ENCODE measurements at places on chromosomes 12 and 14.

- no peak for DNase-seq
Observed at GRCh38 chr14:24463017-24463883, 20.7 kb upstream of the SDR39U1 start.

DNA sequence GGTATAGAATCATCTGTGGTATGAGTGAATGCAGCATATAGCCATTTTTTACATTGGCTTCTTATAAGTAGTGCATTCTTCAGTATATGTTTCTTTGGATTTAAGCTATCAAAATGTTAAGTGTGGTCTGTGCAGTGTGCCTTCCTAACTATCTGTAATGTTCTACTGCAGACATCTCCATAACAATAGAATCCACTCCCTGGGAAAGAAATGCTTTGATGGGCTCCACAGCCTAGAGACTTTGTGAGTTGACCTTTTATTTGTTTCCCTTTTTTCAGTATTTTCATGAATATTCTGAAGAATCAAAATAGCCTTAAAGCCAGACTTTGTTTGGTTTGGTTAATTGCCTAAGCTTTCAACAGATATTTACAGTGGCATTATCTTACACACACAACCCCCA is 107.2 kb downstream of the ZFC3H1 start:
- no peak for DNase-seq

- DNase-seq: no peak
Observed at GRCh38 chr12:62860501-62861411, 74.2 kb downstream of the PPM1H start.

GRCh38 chr12:66624806-66625205 is 54.1 kb downstream of the GRIP1 start:
- peak; percentile 12 for DNase-seq

DNA sequence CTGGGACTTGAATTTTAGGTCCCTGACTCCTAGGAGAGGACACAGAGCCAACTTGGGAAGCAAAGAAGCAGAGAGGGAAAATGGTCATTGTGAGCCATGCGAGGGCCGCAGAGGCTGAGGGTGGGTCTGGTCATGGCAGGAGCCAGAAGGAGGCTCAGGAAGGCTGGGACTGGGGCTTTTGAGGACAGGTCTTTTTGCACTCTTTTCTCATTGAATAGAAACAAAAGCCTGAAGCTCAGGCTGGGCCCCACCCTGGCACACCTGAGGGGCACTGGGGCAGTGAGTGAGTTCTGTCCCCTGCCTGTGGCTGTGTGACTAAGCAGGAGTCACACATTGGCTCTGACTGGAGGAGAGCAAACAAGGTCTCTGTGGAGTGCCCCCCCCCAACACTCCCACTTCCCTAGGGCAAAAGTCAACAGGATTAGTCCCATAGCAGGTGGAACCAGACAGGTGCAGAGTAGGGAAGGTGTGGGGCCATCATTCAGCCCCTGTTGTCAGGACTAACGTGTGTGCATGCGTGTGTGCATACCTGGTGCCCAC is 2.8 kb downstream of the KRT7 start:
- peak; percentile 10 for DNase-seq

DNA sequence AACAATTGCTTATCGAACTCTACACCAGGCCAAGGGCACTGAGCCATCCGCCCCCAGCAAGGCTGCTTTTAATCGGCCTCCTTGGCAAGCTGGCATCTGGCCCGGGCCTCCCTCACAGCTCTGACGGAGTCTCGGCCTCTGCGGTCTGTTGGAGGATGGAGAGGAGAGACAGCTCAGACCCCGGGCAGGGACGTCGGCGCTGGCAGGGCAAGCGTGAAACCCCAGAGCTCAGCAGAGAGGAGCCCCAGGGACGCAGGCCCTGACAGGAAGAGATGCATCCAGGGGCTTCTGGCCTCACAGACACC is 17.5 kb downstream of the CAMKK2 start:
- DNase-seq: no peak

DNA sequence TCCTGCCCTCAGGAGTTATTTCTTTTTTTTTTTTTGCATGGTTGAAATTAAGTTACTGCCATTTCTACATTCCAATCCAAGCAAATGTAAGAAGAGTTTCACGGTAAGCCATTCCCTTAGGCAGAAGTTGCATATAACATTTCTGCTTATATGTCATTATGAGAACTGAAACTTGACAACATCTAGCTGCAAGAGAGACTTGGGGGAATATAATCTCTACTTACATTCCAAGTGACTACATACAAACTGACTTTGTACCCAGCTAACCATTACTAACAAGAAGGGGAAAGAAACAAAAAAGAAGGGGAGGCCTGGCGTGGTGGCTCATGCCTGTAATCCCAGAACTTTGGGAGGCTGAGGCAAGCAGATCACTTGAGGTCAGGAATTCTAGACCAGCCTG is 7.3 kb upstream of the RESF1 start:
- no peak for DNase-seq

DNA sequence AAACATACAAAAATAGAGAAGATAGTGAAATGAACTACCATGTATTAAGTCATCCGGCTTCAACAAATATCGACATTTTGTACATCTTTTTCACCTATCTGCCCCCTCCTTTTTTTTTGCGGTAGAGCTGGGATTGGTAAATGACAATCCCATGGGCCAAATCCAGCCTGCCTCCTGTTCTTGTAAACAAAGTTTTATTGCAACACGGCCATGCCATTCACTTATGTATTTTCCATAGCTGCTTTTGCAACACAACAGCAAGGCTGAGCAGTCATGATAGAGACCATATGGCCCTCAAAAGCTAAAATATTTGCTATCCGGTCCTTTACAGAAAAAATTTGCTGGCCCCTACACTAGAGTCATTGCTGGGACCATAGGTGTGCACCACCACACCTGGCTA is 58.1 kb upstream of the PLEKHG3 start:
- DNase-seq: no peak

DNA sequence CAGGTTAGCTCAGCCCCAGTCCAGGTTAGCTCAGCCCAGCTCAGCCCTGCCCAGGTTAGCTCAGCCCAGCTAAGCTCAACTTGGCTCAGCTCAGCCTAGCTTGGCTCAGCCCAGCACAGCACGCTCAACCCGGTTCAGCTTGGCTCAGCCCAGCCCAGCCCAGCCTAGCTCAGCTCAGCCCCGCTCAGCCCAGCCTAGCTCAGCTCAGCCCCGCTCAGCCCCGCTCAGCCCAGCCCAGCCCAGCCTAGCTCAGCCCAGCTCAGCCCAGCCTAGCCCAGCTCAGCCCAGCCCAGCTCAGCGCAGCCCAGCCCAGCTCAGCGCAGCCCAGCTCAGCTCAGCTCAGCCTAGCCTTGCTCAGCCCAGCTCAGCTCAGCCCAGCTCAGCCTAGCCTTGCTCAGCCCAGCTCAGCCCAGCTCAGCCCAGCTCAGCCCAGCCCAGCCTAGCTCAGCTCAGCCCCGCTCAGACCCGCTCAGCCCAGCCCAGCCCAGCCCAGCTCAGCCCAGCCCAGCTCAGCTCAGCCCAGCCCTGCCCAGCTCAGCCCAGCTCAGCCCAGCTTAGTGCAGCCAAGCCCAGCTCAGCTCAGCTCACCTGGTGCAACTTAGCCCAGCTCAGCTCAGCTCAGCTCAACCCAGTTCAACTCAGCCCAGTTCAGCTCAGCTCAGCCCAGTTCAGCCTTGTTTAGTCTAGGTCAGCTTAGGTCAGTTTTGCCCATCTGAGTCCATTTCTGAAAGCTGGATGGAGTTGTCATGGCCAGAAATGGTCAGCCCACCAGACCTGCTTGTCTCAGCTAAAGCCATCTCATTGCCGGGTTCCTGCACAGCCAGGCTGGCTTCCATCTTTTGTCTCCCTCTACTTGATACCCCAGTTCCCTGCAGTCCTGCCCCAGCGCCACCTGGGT is 333.6 kb downstream of the TMEM121 start:
- peak; percentile 0 for DNase-seq

DNA sequence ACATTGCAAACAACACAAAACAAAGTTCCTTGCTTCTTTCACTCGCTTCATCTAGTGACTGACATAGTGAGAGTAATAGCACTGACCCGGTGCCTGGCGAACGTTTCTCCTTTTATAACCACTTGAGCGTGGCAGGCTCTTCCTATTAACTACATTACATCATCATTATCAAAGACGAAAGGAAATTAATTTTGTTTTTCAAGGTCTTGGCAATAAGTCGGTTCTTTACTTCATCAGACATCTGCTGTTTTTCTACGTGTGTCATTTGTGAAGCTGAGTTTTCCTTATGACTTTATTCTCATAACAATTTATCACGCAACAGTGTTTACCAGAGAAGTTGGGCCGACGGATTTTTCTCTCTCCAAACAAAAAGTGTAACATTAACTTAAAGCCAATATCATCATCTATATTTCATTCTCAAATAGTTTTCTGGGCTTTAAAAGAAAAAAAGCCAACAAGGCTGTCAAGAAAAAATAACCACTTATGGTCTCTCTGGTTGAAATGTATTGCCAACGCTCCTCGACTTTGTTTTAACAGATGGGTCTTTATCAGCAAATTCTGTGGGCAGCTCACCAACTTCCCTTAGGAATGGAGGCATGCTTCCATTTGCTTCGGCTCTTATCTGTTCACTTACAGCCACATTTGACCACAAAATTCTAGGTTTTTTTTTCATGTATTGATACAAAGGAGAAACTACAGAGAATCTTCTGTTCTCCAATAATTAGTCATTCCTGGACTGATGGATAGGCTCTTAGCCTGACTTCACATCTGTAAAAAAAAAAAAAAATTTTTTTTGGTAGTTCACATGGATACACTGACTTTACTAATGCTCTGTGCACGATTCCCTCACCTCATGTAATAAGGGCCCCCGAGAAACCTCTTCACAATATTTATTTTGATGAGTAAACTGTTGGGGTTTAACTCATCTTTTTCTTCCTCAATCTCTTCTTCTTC is 97.1 kb upstream of the CDKN3 start:
- no peak for DNase-seq

- no peak for DNase-seq
Observed at GRCh38 chr12:56122637-56123036, 4.6 kb downstream of the ZC3H10 start.

- no peak for DNase-seq
Observed at GRCh38 chr14:94555991-94556390, 5.3 kb upstream of the SERPINA4 start.

DNA sequence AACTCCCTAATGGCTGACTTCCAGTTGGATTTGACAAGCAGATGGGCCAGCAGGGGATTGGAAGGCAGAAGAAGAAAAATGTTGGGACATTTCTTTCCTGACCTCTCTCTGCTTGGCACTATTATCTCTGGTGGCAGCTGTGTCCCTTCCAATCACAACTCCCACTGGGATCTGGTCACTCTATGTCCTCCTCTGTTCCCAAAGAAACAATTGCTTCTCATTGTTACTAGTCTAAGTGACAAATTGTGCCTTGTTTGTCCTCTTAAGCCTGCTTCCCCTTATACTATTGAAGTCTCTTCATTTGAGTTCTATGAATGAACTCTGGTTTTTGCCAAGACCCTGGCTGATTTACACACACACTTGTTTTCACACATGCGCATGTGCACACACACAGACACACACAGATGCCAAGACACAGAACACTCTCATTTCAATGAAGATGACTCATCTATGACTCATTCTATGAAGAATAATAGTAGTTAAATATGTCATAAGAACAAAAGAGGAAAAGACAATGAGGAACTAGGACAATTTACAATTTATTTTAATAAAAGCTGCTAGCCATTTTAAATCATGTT is 83.0 kb upstream of the FAR2 start:
- DNase-seq: no peak

DNA sequence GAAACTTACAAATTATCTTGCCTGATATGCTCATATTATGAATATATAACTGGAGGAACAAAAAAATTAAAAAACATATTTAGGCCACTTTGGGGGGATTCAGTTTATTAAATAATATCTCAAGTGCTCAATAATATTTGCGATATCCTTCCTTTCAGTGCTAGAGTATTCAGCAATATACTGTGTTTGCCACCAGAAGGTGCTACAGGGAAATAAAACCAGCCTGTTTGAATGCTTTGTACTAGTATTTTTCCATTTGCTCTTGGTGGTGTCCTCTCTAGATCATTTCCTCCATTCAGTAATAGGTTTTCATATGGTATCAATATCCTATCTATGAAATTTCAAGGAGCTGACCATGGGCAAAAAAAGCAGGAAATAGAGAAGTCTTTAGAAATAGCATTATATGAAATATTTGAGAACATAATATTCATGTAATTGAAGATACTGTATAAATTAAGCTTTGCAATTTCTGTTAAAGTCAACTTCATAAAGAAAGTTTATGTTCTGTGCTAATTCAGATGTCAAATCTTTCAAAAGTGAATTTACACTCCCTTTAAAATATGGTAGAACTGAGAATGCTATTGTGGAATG is 106.2 kb upstream of the NAV3 start:
- DNase-seq: no peak

DNA sequence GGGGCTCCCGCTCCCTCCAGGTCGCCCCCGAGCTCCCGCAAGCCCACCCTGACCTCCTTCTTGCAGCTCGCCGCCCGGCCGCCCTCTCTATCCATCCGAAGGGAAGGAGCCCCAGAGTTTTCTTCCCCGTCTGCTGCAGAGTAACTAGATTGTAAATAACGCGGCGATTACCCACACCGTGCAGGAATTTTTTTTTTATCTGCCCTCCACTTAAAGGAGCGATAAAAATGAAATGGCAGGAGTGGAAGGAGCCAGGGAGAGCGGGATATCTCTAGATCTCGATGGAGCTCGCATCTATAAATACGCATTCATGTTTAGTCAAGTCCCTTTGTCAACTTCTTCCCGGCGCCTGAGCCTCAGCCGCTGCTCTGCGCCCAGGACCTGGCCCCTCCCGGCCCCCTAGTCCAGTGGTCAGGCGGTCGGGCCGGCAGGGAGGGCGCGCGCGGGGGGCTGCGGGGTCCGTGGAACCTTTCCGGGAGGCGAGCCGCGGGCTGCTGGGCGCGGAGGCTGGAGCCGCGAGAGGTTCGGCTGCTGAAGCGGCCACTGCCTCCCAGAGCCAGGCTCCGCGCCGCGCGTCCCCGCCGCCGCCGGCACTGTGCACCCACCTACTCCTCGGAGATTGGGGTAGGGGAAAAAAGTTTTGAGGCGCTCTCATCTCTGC is 386.0 kb downstream of the BCAT1 start:
- peak; percentile 50 for DNase-seq

DNA sequence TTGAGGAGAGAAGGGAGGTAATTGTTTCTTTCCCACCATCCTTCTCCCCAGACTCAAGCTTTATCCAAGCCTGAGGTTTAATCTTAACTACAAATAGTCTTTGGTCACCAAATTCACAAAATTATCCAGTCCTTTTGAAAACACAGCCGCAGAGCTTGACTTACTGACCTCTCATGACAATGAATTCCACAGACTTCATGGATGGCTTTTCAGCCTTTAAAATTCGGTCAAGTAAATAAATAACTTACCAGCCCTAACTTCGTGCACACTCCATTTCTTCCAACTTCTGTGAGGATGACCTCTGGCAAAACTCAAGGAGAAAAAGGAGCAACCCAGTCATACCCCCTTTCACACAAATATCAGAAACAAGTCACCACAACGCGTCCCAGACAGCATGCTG is 137.0 kb upstream of the CDKN3 start:
- DNase-seq: no peak

- DNase-seq: no peak
Observed at GRCh38 chr12:12735301-12735700, 18.1 kb downstream of the CDKN1B start.

GRCh38 chr14:49653508-49653907 is 18.5 kb upstream of the DNAAF2 start:
- DNase-seq: no peak

GRCh38 chr14:32047791-32048190 is 29.3 kb upstream of the ARHGAP5 start:
- no peak for DNase-seq

Data from GM13976 (cell line).